ENCODE measurements at places on chromosomes 6 and 20.

GRCh38 chr6:37667050-37667814 lies 30.5 kb downstream of the MDGA1 start:
- DNase-seq, result no peak

GRCh38 chr6:169096388-169096787 lies 157.3 kb downstream of the THBS2 start:
- DNase-seq, result no peak

- no peak for DNase-seq
Measured at GRCh38 chr20:49905415-49906091, 9.8 kb downstream of the SPATA2 start.

GRCh38 chr6:74654296-74654695 lies 551.6 kb downstream of the COL12A1 start:
- no peak for DNase-seq

GRCh38 chr20:1383623-1384404 lies 9.0 kb downstream of the FKBP1A start:
- no peak for DNase-seq

DNA sequence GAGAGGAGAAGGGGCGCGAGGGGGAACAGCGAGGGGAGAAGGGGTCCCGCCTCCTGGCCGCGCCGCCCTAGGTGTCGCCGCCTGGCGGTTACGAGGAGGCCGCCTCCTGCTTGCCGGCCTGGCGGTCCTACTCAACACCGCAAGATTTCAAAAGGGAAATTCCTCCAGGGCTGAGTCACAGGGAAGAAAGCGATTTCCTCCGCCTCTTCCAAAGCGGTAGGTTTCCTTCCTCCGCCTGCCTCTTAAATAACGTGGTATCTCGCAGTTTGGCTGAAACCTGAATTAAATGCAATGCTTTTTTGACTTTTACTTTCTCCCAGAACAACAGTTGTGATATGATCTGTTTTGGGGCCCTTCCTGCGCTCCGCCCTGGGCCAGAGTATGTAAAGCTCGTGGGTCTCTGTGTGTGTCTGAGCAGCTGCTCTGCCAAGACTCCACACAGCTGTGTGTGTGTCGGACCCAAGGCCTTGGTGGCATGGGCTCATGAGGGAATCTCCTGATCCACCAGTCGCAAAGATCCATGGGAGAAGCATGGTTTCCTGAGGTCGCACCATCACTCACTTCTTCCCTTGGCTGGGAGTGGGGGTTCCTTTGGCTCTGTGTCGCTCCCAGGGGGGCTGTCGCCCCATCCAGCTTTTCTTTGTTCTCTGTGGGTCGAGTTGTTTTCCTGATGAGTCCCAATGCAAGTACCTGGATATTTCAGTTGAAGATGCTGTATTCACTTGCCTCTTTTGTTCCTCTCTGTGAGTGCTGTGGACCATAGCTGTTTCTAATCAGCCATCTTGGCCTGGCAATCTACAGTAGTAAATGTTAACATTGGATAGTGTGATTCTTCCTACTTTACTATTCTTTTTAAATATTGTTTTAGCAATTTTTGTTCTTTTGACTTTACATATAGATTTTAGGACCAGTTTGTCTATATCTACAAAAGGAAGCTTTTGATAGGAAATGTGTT lies 31.6 kb upstream of the NOTCH4 start:
- peak; percentile 72 for DNase-seq

- peak; percentile 56 for DNase-seq
Measured at GRCh38 chr6:75266716-75267291, 17.8 kb downstream of the TMEM30A start.

DNA sequence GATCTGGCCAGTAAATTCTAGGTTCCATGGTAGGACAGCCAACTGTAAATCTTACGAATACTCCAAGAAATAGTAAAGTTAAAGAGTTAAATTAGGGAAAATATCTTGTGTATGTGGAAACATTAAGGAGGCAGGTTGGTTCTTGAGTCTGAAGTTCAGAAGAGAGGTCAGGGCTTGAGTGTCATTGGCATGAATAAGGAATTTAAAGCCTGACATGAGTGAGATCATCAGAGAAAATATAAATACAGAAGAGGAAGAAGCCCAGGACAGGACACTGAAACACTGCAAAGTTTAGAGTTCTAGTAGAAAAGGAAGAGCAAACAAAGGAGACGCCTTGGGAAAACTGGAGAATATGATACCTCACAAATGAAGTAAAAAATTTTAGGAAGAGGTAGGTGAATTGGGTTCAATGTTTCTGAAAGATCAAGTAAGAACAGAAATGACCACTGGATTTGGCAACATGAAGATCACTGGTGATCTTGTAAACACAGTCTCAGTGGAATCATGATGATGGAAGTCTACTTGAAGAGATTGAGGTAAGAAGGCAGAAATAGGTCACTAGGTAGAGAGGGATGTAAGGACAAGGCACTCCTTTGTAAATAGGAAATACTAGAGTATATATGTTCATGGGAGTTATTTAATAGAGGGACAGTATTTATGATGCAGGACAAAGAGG lies 41.6 kb upstream of the SYNCRIP start:
- no peak for DNase-seq

GRCh38 chr6:14767226-14767625 lies 478.6 kb upstream of the JARID2 start:
- DNase-seq, result no peak

DNA sequence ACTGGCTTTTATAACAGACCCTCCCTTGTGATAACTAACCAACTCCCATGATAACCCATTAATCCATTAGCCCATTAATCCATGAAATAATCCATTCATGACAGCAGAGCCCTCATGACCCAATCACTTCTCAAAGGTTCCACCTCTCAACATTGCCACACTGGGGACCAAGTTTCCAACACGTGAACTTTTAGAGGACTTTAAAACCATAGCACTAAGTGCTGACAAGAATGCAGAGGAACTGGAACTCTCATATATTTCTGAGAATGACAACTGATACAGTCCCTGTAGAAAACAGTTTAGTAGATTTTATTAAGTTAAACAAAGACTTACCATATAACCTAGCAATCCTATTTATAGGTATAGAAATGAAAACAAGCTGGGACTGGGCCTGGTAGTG lies 11.4 kb upstream of the FAM50B start:
- no peak for DNase-seq

GRCh38 chr6:157519255-157520116 lies 138.5 kb downstream of the ZDHHC14 start:
- DNase-seq, result no peak

- DNase-seq, result no peak
Measured at GRCh38 chr20:19975901-19976300, 41.3 kb upstream of the NAA20 start.

DNA sequence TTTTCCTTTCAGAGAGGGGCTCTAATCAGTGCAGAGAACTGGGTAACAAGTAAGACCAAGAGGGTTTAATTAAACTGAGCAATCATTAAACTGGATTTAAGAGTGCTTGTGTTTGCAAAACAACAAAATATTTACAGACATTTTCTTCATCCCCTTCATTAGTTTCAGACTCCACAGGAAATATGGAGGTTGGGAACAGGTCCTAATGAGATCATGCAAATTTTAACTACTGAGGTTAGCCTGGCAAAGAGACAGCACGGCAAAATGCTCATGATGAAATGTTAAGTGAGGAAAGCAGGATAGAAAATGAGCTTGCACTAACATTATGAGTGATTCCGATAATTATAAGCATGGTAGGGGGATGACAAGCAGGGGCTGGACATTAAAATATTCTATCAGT lies 268.9 kb downstream of the PTPRT start:
- DNase-seq, result no peak

- DNase-seq, result peak; percentile 59
Measured at GRCh38 chr20:58308680-58309527, 611 bp upstream of the RAB22A start.

GRCh38 chr6:34864007-34864406 lies 23.8 kb downstream of the TAF11 start:
- DNase-seq, result no peak

DNA sequence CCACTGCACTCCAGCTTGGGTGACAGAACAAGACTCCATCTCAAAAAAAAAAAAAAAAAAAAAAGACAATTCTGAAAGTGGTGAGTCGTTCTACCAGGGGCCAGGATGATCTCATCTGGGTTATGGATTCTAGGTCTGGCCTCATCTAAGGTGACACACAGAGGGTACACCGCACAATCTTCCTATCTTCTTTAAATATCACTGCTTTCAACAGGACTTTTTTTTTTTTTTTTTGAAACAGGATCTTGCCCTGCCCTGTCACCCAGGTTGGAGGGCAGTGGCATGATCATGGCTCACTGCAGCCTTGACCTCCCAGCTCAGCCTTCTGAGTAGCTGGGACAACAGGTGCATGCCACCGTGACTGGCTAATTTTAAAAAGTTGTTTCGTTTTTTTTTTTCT lies 67.7 kb downstream of the SLC16A10 start:
- no peak for DNase-seq

DNA sequence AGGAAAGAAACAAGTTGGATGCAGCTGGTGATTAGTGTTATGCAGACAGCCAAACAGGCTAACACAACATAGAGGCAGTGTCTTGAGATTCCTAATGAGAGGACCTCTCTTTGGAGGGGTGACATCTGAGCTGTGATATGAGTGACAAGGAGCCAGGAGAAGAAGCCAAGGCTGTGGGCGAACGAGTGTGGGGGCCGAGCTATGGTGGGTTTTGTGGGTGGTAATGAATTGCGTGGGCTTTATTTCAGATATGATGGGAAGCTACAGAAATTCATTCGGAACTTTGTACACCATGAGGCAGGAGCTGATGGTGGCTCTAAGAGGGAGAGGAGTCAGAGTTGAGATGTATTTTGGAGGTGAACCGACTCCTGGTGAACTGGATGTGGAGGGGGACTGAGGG lies 250.8 kb upstream of the RNF24 start:
- no peak for DNase-seq

GRCh38 chr6:33638556-33638955 lies 17.4 kb downstream of the ITPR3 start:
- no peak for DNase-seq

GRCh38 chr20:1394686-1395085 lies 1.8 kb upstream of the FKBP1A start:
- DNase-seq, result no peak

DNA sequence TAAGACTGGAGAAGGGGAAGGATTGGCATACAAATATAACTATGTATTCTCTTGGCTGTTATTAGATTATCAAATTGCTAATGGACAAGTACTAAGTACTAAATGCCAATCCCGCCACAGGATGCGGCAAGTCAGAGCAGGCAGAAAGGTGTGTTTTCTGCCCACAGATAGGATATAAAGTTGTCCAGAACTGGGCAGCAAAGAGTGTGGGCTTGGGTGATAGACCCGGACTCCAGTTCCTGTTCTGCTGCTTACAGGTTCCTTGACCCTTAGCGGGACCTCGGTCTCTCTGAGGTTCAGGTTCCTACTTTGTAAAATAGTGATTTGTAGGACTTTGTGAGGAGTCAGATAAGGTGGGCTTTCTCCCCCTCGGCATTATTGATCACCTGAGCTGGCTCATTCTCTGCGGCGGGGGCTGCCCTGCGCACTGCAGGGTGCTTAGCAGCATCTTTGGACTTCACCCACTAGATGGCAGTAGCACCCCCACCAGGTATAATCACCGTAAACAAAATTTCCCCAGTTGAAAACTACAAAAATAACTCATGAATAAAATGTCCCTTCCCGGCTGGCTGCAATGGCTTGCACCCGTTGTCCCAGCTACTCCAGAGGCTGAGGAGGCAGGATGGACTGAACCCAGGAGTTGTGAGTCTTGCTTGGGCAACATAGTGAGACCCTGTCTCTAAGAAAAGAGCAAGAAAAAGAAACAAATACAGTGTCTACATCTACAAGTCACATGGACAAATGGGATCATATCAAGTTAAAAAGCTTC lies 193.1 kb downstream of the DOK5 start:
- DNase-seq, result no peak

DNA sequence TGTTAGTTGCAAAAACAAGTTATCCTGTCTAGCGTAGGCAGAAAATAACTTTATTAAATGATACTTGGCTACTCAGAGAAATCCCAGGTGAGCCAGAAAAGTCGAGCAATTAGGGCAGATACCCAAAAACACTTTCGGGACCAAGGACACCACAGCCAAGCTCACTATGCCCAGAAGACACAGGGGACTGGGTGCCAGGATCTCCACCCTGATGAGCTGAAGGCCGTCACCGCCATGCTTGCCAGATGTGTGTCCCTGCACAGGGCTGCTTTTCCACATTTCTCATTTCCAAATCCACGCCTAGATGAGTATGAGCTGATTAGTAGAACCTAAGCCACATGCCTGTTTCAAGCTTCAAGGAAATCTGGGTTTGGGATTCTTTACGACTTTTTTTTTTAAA lies 214.0 kb upstream of the SMLR1 start:
- DNase-seq, result no peak

DNA sequence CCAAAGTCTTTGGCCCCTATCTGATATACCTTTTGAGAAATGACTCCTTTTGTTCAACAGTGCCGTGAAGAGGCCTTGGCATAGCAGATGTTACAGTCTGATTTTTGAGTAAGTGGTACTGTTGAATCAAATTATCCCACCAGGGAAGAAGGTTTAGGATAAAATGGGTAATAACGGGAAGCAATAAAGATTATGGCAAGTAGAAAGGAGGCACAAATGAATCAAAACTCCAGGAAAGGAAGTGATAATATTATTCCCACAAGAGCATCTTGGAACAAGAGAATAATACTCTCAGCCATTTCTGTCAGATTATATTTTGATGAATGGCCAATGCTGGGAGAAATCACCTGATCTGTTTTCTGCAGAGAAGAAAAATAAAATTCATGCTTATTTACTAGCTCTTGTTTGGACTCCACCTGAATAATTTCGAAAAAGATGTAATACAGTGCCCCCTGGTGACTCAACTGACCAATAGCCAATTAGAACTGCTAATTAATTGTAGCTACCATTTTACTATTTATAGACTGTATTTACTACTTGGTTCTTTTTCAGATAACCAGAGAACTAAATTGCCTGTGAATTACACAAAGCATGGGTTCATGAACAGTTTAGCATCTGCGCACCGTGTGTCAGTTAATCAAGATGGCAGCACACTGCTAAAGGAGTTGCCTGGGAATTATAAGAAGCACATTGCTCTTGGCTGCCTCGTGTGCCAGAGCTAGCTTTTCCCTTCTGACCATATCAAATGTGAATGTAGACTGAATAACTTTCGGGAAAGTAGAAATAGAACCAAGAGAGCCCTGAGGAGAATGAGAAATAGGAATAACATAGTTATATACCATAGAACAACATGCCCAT lies 78.5 kb upstream of the TRDN start:
- DNase-seq, result peak; percentile 32

DNA sequence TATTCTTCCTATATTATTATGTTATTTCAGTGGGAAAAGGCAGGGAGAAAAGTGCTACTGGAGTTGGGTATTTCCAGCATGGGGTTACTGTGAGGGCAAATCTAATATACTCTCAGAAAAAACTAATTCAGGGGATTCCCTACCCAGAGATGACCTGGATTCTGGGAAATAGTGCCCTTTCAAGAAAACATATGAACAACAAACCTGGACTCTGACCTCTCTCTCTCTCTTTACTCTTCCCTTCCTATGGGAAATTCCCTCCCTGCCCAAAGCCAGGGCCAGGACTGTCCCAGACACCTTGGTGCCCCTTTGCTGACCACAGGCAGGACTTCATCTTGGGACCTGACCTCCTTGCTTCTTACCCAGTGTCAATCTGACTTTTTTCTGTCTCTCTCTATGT lies 1.6 kb upstream of the UBD start:
- DNase-seq, result no peak
